Caki2 (cell line): ENCODE measurements at places on chromosomes 16 and 17. TPM values are rescaled to one million over a fixed set of nuclear protein-coding genes. Genes with fewer than 3 reads are reported as not detected.

KRTAP9-7 gene
- not detected in 2 replicates for total RNA-seq

MFAP4 gene
- not detected in 2 replicates for total RNA-seq

RBFOX1 gene
- total RNA-seq = 0.24 and 1.0 TPM in 2 replicates

SMIM5 gene
- total RNA-seq = not detected in 2 replicates

CRYBA1 gene
- total RNA-seq = not detected in 2 replicates

CACNG5 gene
- total RNA-seq = not detected in 2 replicates

ASGR2 gene
- not detected in 2 replicates for total RNA-seq

SEPTIN12 gene
- 0.78 TPM in 1 of 2 replicates, not detected in the other for total RNA-seq

DNA sequence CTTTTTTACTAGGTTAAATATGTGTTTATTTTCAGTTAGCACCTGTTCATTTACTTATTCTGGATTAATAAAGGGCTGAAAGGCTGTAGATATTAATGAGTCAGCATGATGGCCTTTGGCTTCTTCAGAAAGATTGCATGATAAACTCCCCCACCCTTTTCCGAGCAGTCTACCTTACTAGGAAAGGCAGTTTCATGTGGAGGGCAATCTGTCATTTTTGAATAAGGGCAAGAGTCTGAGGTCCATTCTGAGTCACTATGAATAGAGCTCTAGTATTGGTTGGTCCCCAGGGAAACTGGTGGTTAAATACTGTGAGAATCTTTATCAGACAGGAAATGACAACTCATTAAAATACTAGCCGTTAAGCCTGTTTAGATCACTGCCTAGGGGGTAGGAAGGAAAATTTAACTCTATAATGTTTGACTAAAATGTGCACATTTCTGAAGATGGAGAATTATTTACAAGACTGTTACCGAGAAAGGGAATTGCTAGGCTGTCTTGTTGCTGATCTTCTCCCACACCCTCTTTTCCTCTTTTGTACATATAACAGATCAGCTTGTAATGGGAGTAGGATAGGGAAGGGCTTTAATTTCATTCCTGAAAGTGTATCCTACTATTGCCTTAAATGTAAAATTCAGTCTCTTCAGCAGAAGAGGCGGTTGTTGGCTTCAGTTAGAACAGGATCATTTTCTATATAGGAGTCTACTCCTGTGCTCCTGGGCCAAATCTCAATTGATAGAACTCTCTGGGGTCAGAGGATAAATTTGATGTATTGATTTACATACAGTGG lies 63.3 kb downstream of the TUBD1 start:
- peak; percentile 99 for DNase-seq

DNA sequence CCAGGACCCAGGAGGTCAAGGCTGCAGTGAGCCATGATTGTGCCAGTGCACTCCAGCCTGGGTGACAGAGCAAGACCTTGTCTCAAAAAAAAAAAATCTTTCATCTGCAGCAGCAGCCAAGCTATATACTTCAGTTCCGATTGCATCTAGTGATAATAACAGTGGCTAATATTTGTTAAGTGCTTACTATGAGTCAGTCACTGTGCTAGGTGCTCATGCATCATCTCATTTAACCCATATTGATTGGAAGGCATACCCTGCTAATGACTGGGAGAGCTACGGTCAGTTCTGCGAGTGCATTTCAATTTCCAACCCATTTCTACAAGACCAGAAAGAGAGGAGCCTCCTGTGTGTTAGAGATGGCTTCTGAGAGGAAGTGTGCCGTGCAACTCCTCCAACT lies 7.7 kb upstream of the TUBG2 start:
- no peak for DNase-seq

GRCh38 chr16:3594316-3595109 lies 16.9 kb downstream of the SLX4 start:
- no peak for DNase-seq

DNA sequence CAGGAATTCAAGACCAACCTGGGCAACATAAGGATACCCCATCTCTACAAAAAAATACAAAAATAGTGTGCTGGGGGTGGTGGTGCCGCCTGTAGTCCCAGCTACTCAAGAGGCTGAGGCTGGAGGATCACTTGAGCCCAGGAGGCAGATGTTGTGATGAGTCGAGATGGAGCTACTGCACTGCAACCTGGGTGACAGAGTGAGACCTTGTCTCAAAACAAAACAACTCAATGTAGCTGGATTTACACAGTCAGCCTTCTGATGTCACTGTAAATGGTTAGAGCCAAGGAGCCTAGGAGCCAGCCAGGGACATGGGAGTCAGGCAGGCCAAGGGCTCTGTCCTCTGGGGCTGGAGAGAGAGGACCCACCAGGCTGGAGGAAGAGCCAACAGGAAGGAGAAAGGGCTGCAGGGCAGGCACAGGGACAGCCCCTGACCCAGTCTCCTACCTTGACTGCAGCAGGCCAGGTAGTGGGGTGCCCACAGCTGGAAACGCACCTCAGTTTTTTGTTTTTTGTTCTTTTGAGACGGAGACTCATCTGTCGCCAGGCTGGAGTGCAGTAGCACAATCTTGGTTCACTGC lies 8.4 kb downstream of the CDIPT start:
- no peak for DNase-seq

- DNase-seq = no peak
Measured at GRCh38 chr16:31402687-31403086, 9.6 kb downstream of the ITGAD start.

- no peak for DNase-seq
Measured at GRCh38 chr16:56436258-56436657, 10.9 kb upstream of the AMFR start.

DNA sequence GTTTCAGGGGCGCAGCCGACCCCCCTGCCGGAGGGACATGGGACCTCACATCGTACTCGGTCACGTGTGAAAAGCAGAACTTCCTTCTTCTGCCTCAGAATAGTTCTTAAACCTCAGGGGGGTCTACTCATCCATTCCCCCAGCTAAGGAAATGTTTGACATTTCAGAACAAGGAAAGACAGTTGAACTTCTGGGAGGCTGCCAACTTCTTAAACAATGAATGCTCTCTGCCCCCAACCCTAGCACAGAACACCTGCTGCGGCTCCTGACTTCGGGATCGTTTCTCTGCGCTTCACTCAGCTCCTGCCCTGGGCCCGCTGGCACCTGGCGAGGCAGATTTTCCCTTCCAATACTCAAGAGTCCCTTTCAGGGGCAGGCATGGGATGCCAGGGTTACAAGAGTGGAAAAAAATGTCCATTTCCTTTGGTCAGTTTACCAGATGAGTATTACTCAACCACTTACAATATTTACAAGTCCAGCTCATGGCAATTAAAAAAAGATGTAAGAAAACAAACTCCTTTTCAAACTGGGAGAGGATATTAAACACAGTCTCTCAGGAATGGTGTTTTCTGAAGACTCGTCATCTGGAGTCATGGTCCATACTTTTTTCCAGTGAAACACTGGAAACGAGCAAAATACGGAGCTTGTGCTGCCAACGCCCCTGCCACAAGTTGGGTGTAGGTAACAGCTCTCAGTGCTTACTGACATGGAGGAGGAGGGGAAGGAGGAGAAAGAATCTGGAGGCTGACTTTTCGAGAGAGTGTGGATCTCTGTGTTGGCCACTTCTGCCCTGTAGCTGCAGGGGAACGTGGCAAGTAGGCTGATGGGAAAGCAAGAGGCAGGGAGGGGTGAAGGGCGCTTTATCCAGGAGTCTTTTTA lies 235.7 kb downstream of the NTN1 start:
- DNase-seq = no peak

DNA sequence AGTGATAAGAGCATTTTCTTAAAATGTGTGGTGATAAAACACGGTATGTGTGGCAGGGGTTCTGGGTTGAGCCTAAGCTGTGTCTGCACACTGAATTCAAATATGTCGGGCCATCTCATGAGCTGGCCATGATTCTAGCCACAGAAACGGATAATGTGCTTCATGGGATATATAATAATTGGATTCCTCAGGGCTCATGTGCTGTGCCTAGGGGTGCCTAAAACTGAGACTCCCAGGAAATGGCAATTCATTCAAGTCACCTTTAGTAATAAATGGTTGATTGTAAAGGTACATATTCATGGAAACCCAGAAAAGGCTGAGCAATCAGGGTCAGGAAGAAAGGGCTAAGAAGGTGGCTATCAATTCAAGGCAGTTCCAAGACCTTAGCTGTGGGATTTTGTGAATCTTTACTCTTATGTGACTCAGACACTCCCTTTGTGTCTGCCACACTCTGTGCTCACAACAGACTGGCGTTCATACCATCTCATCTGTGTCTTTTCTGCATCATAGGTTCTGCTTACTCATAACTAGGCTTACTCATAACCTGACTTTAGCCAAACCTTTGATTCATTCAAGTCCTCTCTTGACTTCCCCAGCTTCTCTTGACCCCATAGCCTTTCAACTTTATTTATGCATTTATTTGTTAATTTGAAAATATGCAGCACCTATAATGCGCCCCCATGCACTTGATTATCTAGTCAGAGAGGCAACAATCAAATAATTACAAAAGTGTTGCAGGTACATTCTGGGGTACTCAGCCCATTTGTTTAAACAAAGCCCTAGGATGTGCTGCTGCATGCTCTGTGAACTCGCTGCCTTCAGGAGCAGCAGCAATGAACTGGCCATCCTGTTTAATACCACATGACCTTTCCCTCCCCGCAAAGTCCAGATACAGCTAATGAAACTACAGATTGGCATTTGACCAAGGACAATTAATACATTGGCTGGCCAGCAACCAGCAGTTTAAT lies 28.4 kb upstream of the MED13 start:
- DNase-seq = peak; percentile 91

- DNase-seq = no peak
Measured at GRCh38 chr16:65463652-65464260, 341.9 kb upstream of the CDH11 start.

DNA sequence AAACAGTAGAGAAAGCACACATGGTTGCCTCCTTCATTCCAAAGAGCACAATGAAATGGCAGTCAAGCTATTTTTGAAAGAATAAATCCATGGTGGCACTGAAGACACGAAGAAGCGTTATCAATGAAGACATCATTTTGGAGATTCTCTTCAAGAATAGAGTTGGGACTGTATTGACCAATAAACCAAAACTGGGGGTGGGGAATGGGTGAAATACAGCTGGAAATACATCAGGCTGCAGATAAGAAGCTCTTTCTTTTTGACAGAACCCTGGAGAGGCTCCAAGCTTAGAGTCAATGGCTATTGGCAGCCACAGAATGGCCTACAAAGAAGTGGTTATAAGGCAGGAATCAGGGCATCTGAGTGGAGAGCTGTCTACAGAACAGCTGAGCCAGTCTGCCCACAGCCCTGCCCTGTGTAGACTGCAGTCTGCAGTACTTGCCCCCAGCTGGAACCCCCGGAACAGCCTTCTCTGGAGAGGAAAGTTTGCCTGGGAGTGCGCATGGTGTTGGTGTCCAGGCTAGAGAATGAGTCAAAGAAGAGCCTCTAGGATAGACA lies 100.4 kb downstream of the STX8 start:
- DNase-seq = no peak

DNA sequence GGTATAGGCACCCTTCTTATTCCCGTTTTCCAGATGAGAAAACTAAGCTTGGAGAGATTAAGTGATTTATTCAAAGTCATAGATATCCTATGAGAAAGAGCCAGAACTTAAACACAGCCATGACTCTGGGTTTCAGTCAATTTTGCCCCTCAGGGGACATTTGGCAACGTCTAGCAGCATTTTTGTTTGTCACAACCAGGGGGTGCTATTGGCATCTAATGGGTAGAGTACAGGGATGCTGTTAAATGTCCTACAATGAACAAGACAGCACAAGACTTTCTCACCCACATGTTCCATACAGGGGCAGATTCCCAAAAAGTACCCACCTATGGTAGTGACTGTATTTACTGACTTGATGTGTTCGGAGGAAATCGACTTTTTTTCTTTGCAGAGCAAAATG lies 4.8 kb upstream of the SHISA9 start:
- peak; percentile 43 for DNase-seq

- no peak for DNase-seq
Measured at GRCh38 chr17:49495842-49496182, 719 bp downstream of the NGFR start.

DNA sequence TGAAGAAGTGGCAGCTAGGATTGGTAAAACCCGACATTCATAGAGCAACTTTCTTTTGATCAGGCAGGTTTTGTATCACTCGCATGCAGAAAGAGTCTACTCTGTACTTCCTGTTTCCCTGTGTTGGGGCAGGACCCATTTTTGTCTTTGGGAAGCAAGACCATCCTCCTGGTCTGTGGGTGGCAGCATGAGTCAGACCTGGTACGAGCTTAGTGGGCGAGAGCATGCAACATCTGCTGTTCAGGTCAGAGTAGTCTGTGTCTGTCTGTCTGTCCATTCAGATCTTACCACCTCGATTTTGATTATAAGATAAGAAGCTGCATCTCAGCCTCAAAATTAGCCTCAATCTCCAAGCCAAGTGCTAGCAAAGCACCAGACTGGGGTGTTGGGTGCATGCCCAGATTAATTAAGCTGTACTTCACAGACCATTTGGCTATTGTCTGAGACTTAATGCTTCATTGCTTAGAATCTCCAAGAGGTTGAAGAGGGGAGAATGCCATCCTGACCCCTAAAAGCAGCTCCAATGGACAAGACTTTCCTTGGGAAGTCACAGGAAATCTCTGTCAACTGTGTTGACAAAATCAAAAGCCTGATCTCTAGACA lies 110.9 kb downstream of the XYLT1 start:
- no peak for DNase-seq

DNA sequence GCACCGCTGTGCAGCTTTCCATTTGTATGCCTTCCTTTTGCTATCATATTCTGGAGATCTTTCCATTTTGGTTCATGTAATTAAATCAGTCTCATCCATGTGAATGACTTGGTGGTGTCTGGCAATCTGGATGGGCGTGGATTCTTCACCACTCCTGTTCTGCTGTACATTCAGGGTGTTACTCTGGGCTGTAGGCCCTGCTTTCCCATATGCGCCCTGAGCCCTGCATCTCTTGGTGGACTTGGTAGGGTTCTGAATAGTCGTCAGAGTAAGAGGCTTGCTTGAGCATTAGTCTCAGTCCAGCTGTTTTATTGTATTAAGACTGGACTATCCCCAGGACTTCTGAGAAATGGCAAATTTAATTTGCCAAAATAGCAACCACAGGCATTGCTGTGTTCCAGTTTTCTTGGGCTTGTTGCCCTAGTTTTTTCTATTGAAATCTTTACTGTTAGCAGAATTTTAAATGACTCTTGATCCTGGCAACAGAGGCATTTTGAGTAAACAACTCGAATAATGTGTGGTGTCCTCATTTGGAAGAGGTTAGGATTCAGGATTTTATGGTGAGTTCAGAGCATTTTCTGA lies 14.9 kb downstream of the BANP start:
- no peak for DNase-seq

DNA sequence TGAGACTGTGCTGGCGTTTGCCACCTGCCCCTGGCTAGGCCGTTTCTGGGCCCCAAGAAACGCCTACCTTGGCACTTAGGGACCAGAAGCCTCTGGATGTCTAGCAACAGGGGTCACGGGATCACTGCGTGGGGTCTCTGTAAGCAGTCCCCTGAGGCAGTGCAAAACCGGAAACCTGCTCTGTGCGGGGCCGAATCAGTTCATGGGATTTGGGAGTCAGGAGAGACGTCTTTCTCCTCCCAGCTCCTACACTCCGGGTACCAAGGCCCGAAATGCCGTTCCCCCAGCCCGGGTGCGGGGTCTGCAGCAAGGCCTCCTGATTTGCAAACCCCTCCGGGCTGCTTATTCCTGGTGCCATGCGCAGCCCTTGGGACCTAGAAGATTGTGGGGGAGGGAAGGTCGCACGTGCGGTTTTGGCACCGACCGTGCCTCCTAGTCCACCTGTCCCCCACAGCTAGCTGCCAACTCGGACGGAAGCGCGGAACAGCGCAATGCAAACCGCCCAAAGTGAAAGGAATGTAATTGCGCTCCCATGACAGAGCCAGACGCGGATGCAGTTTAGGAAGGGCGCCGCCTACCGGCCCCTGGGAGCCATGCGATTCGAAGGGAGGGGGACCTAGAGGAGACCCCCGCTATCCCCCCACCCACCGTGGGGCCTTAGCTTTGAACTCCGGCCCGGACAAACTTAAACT lies 6.5 kb downstream of the IRX5 start:
- no peak for DNase-seq

GRCh38 chr16:28925386-28926228 lies 569 bp upstream of the RABEP2 start:
- DNase-seq = peak; percentile 86
